ENCODE measurements at places on chromosomes 16 and 17.

- no peak overlapping the region for H3K4me3 ChIP-seq
- DNase-seq = no peak
- H3K4me1 ChIP-seq = no peaks in the 10 kb centered on the region
- peaks cover 100% of the 10 kb centered on the region for H3K36me3 ChIP-seq
- H3K27me3 ChIP-seq = no peaks in the 10 kb centered on the region
- no peak overlapping the region for H3K27ac ChIP-seq
Measured at GRCh38 chr16:22264786-22265185, 32.4 kb upstream of the POLR3E start.

GRCh38 chr16:75377729-75378386 is 55.4 kb downstream of the CFDP1 start:
- H3K36me3 ChIP-seq = no peaks in the 10 kb centered on the region
- H3K27me3 ChIP-seq = no peaks in the 10 kb centered on the region
- no peak overlapping the region for H3K4me3 ChIP-seq
- DNase-seq = no peak
- peaks cover 4% of the 10 kb centered on the region for H3K4me1 ChIP-seq
- H3K27ac ChIP-seq = no peak overlapping the region

GRCh38 chr16:81424771-81425170 is 19.8 kb upstream of the CMIP start:
- DNase-seq = no peak
- no peak overlapping the region for H3K27ac ChIP-seq
- H3K36me3 ChIP-seq = no peaks in the 10 kb centered on the region
- H3K27me3 ChIP-seq = peaks cover 2% of the 10 kb centered on the region

DNA sequence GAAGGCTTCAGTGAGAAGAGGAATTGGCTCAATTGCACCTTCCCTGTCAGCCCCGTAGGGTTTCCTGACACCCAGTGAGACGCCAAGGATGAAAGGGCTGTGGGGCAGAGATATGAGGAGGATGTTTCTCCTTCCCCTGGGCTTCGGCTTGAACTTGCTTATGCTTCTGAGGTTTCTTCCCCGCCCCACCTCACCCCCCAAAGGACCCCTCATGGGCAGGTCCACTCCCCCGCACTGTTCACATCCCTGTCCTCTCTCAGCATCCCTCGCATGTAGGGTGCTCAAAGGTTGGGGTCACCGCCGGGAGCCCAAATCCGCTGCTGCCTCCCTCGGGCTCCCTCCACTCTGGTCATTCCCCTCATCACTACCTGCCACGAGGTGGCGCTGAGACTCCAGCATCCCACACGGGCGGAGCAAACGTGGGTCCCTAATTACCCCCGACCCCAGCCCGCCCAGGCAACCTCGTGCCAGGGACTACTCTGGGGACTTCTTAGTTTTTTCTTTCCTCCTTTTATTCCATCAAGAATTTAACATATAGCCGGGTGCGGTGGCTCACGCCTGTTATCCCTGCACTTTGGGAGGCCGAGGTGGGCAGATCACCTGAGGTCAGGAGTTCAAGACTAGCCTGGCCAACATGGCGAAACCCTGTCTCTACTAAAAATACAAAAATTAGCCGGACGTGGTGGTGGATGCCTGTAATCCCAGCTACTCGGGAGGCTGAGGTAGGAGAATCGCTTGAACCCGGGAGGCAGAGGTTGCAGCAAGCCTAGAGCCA is 3.3 kb upstream of the TRARG1 start:
- no peak overlapping the region for H3K4me3 ChIP-seq
- no peaks in the 10 kb centered on the region for H3K36me3 ChIP-seq
- H3K27ac ChIP-seq = no peak overlapping the region
- DNase-seq = peak; percentile 56

DNA sequence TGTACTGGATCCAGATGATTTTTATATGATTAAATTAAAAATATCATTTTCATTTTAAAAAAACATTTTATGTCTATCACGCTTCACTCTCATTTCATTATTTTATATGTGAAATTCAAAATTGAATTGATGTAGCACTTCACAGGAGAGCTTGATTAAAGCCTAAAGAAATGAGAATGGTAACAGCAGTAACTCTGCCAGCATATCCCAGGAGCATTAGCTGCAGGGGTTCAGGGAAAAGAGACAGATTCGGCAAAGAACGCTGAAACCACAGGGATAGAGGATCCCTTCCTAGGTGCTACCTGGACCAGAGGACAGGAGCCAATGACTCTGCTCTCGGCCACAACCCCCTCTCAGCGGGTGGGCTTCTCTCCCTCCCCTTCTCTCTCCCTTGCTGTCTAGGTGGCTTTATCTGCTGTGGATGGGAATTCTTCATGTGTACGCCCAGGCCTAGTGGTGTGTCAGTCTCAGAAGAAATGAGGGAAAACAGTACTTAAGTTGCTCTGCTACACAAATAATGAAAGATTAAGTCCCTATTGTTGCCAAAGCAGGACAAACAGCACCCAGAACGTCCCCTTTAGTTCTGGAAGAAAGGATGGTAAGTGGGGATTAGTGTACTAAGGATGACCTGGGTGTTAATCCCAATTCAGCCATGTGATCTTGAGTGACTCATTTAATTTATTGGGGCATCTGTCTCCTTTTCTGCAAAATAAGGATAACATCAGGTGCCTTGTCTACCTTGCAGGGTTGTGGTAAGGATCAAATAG is 123.3 kb downstream of the CDK5R1 start:
- no peaks in the 10 kb centered on the region for H3K4me1 ChIP-seq
- no peak for DNase-seq
- no peaks in the 10 kb centered on the region for H3K36me3 ChIP-seq
- H3K27me3 ChIP-seq = no peaks in the 10 kb centered on the region

DNA sequence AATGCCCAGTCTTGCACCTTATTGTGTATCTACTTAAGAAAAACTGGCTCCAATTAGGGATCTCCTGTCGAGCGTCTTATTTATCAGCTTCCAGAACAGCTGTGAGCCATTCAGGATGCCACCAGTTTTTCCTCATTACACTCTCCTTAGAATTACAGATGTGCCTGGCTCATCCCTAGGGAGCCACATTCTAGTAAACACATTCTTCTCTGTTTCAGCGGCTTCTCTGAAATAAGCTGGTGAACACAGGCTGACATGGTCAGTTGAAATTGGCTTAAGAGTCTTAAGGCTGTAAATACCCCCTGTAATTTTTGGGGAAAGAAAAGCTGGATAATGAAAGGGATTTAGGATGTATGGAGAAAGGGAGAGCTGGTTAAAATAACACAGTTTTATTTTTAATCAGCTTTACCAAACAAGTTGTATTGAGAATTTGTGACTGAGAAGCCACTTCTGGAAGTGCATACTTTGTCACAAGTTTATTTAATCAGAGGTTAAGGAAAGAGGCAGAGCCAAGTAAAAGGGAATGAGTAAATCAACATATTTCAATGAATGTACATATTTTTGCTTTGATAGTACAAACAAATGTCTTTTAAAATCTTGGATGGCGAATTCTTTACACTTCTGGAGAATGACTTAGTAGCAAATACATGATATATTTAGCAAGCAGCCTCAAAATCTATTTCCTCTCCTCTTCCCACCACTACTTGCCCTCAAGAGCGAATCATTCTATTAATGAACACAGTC is 562.0 kb upstream of the GOT2 start:
- H3K4me1 ChIP-seq = no peaks in the 10 kb centered on the region
- no peak for DNase-seq
- no peak overlapping the region for H3K27ac ChIP-seq
- no peaks in the 10 kb centered on the region for H3K27me3 ChIP-seq

DNA sequence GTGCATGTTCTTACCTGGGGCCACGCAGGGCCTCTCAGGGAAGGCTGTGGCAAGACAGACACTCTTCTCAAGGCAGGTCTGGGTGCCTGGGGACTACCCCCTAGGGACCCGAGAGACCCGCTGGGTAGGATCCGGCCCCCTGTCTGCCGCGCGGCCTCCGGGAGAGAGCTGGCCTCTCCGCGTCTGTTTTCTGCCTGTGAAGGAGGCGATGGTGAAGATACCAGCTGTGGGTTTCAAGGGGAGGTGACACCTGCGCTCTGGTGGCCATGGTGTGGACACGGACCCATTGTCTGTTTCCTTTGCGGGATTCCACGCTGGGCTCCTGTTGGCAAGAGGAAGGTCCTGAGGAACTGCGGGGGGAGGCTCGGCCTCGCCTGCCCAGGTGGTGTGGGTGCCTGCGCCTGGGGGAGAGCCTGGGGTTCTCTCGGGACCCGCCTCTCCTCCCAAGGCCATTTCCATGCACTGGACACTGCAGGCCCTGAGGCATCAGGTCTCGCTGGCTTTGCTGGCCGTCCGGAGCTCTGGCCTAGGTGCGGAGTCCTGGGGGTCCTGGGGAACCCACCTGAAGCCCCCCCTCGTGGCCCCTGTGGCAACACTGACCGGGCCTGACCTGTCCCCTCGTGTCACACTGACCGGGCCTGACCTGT is 12.2 kb upstream of the METRNL start:
- no peaks in the 10 kb centered on the region for H3K27me3 ChIP-seq
- no peaks in the 10 kb centered on the region for H3K36me3 ChIP-seq
- no peaks in the 10 kb centered on the region for H3K4me1 ChIP-seq
- no peak overlapping the region for H3K27ac ChIP-seq
- no peak overlapping the region for H3K4me3 ChIP-seq

DNA sequence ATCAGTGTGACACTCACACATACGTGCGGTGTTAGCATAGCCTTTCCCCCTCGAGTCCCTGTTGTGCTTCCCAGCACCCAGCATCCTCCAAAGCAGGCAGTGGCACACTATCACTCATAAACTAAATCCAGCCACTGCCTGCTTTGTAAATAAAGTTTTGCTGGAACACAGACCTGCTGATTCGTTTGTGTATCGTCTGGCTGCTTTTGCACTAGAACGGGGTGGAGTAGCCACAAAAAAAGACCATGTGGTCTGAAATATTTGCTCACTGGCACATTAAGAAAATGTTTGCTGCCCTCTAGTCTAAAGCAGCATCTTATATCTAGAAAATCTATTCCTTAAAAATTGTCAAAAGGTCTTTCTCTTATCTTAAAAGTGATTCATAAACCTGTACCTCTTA is 341.2 kb upstream of the ZFHX3 start:
- H3K36me3 ChIP-seq = no peaks in the 10 kb centered on the region
- H3K4me1 ChIP-seq = peaks cover 14% of the 10 kb centered on the region
- no peaks in the 10 kb centered on the region for H3K27me3 ChIP-seq
- no peak overlapping the region for H3K27ac ChIP-seq

DNA sequence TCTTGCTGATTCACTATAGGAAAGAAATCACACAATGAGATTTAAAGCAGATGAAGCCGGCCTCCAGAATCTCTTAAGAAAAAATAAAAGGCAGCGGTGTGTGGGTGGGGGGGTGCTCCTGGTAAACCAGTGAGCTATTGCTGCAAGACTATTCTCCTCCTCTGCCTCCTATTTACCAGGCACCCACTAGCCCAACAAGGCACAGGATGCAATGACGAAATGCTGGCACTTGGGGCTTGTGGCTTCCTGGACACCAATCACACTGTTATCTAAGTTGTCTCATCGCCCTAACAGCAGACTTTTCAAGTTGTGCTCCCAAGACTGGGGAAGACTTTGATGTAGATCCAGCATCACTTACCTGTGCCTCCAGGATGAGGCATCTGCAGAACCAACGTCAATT is 50.2 kb upstream of the NDRG4 start:
- H3K4me3 ChIP-seq = no peak overlapping the region
- H3K27ac ChIP-seq = no peak overlapping the region
- no peak for DNase-seq
- no peaks in the 10 kb centered on the region for H3K36me3 ChIP-seq
- no peaks in the 10 kb centered on the region for H3K4me1 ChIP-seq
- H3K27me3 ChIP-seq = peaks cover 13% of the 10 kb centered on the region

DNA sequence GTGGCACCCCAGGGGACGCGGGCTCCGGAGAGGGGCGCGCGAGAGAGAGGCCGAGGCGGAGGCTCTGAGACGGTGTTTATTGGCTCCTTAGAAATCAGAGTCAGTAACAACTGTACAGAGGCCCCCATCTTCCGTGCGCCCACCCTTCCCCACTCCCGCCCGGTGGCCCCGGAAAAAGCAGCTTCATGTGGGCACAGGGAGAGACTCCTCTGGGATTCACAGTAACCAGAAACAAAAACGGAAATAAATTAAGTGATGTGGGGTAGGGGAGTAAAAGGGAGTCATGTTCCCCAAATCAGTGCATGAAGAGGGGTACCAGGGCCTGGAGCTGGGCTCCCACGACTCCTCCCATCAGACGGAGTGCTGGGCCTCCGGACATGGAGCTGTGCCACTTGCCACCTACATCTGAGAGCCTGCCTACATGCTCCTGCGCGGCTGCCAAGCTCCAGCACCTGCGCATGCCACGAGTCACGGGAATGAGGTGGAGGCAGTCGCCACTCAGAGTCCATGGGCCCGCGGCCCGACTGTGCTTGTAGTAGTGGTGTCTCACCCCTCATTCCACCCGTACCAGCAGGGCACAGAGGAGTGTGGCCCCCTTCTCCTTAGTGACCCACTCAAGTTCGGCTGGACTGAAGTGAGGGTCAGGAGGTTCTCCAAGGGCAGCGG is 543 bp upstream of the GPS2 start:
- H3K4me1 ChIP-seq = peaks cover 43% of the 10 kb centered on the region
- no peak for DNase-seq
- peaks cover 39% of the 10 kb centered on the region for H3K36me3 ChIP-seq

- H3K27me3 ChIP-seq = peaks cover 7% of the 10 kb centered on the region
- H3K27ac ChIP-seq = no peak overlapping the region
- no peak overlapping the region for H3K4me3 ChIP-seq
Measured at GRCh38 chr17:1989135-1989534, 36.0 kb downstream of the RTN4RL1 start.

DNA sequence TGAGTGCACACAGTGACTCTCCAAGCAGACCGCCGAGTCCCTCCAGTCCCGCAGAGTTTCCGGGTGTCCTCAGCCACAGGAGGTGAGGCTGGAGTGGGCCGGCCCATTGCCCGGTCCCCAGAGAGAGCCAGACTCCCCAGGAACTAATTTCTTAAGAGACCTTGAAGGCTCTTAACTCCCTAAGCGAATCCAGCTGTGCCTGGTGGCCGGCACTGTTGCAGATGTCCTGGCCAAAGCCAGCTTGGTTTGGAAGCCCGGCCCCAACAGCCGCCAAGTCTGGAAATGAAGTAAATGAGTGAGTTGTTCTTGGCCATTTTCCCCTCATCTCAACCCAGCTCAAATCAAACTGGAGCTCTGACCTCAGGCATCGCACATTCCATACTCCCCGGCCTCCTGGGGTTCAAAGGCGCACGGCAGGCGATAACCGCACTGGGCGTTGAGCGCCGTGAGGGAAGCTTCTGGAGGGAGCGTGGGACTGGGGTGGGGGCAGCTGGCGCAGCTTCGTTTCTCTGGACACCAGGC is 42.0 kb downstream of the CMIP start:
- H3K27me3 ChIP-seq = no peaks in the 10 kb centered on the region
- H3K4me3 ChIP-seq = no peak overlapping the region
